ENCODE measurements at places on chromosomes 5 and 9.

- no peak for DNase-seq
Observed at GRCh38 chr9:97812247-97812543, 40.8 kb upstream of the FOXE1 start.

GRCh38 chr5:37071487-37071886 lies 177.7 kb downstream of the CPLANE1 start:
- DNase-seq = no peak

GRCh38 chr9:14362175-14362574 lies 48.2 kb upstream of the NFIB start:
- DNase-seq = no peak

- DNase-seq = no peak
Observed at GRCh38 chr5:65461490-65461889, 20.2 kb downstream of the ADAMTS6 start.

GRCh38 chr9:110762783-110763182 lies 94.2 kb downstream of the MUSK start:
- DNase-seq = no peak

DNA sequence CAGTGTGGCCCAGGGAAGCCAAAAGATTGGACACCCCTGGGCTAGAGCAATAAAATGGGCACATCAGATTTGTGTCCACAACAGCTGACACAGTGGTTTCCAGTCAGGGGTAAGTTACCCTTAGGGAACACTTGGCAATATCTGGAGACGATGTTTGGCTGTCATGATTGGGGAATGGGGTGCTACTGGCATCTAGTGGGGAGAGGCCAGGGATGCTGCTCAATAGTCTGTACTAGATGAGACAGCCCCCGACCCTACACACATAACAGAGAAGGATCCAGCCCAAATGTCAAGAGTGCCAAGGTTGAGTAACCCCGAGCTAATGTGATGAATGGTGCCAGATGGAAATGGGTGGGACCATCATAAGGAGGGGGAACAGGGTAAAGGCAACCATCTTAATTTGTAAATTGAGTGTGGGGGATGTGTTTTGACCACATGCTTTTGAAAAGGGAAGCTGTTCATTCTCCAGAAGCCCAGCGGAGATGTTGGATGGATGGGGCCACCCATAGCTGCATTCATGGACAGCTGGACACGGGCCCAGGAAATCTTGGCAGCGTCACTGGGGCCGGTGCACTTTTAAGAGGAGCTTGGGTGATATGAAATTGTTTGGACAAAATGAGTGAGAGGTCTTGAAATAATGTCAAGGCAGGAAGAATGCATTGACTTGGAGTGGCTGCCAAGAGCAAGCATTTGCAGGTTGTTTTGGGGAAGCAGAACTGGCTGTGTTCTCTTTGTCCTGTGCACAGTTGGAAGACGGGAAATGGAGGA lies 33.4 kb downstream of the SYK start:
- DNase-seq = no peak

DNA sequence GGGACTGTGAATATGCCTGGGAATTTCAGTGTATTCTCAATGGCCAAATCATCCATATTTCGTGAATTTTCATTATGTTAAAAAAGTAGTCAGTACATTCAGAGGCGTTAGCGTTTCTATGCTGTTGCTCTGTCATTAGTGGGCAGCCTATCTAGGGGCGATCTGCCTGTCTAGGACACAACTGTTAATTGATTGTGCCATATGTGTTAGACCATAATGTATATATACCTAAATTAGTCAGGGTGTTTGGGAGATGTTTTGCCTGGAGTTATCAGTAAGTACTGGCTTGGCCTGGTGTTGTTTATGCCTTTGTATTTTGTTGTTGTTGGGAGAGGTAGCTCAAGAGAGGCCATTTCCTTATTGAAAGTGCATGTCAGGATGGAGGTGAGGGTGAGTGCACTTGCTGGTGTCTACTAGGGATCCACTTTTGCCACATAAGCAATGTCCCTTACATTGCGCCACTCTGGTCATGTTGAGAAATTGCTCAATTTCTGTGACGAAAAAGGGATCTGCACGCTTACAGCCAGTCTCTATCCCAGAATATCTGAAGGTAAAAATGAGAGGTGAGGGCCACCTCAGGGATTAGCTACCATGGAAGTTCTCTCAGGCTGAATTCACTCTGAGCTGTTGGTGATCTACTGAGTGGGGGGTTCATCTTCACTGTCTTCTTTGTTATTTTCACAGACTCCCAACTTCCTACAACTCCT lies 123.3 kb downstream of the ST8SIA4 start:
- no peak for DNase-seq

DNA sequence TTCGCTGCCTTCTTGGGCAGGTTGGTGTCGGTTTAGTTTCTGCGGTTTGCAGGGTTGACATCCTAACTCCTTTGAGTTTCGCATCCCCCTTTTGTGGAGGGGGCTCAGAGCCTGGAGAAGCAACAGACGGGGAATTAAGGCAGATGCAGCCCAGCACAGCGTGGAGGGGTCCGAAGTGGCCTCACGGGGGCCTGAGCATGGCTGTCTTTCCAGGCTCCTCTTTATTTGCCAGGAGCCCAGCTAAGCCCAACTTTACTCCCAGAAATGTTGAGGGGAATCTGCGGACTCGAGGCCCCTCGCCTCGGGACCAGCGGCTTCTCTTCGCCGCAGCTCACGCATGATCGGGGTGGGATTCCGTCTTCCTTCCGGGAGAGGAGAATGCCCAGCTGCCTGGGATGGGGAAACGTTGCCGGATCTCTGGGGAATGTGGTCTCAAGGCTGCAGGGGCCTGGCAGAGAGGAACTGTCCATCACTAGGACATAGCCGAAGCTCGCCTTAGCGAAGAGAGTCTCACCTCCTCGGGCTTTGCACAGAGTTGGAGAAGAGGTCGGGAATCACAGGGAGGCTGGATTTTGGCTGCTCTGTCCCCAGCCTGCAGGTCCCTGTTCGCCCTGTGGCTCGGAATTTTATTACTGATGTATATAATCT lies 1.3 kb downstream of the RAI14 start:
- DNase-seq = no peak

DNA sequence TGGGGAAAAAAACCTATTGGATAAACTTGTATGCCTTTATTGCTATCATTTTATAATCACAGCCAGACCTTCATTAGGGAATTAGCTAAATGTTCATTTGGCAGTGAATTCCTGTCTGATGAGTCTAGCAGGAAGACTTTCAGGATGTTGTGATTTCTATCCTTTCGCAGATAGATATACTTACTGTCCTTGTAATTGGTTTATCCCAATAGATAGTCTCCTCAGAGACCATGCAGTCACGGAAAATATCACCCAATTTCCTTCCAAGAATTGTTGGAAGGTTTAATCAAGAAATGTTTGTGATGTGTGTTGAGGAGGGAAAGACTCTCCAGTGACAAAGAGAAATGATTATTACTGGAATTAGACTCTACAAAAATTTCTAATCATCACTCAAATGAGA lies 1937.9 kb upstream of the WWC1 start:
- DNase-seq = no peak

DNA sequence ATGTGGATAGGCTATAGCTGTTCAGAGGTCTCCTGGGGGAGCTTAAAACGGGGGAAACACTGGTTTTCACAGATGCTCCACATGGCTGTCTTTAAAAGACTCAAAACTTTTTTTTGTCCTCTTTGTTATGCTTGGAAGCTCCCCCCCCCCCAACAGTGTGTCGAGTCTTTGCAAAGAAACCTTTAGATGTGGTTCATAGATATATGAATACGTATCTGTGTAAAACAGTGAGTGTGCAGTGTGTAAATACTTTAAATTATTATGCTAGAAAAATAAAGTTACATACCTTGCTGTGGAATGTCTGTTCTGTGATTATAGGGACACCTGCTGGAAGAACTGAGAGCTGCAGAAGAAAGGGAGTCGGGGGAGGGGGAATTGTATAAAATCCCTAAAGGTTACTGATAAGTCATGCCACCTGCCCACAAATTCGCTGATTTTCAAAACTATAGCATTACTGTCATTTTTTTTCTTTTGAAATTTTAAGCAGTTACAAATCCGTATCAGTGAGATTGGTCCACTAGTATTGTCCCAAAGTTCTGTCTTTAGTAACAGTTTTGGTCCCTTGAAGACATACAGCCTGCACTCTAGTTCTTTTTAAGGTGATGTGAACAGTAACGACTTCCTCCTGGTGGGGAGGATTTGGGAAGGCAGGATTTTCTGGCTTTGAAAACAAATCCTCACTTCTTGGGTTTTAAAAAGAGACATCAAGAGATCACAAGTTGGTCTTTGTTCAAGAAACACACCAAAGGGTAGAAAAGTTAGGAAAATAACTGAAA lies 22.9 kb downstream of the RGMB start:
- DNase-seq = no peak

GRCh38 chr9:127982912-127983311 lies 2.1 kb upstream of the EEIG1 start:
- DNase-seq = no peak

DNA sequence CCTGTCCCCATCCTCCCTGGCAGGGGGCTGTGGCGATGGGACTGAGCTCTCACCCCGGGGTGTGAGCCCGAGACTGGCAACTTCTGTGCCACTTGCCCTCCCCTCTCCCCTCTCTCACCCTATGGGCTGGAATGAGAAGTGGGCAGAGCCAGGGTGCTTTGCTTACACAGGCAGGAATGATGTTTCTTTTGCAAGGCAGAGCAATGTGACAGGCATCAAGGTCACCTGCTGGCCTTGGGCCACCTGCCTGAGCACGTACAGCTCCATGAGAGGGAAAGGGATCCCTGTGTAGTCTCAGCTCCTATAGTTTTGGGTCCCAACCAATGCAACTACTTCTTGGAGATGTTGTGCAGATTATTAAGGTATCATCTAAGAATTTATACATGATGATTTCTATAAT lies 252.8 kb upstream of the DAP start:
- no peak for DNase-seq

DNA sequence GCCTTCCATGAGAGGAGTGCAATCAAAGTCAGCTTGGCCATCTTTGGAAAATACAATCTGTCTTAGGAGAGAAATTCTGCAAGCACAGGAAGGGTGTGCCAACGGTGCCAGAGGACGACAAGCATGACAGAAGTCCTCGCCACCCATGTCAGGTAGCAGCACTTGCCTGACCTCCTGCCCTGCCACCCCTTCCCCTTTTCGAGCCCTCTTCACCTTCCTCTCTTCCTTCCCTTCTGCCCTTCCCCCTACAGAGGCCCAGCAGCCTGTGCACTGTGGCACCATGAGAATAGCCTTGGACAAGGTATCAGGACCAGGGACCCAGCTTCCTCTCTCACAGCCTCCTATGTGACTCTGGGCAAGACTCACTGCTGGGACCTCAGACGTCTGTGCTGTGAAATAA lies 5.3 kb upstream of the UBE2QL1 start:
- no peak for DNase-seq

- no peak for DNase-seq
Observed at GRCh38 chr5:142132916-142133315, 24.3 kb downstream of the NDFIP1 start.

GRCh38 chr5:73436535-73437100 lies 12.0 kb downstream of the FOXD1 start:
- no peak for DNase-seq

GRCh38 chr5:110112348-110112747 lies 422.6 kb downstream of the MAN2A1 start:
- DNase-seq = no peak

GRCh38 chr5:158824241-158824882 lies 275.4 kb downstream of the EBF1 start:
- no peak for DNase-seq

DNA sequence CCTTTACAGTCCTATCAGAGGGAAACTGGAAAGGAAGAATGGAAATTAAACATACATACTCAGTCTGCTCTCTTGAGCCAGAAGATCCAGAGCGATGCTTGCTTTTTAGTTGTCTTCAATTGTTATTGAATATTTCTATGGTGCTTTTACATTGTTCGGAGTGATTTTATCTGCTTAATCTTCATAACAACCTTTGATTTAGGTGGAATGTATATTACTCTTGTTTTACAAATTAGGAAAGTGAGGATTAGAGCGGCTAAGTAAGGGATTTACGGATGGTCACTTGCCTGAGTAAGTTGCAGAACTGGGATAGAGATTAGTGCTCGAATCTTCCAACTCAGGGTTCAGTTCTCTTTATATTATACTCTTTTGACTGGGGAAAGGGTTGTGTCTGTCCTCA lies 69.1 kb downstream of the PBX3 start:
- no peak for DNase-seq

- no peak for DNase-seq
Observed at GRCh38 chr5:116507051-116507537, 67.5 kb downstream of the SEMA6A start.

- DNase-seq = no peak
Observed at GRCh38 chr5:57094753-57095683, 78.8 kb upstream of the GPBP1 start.

DNA sequence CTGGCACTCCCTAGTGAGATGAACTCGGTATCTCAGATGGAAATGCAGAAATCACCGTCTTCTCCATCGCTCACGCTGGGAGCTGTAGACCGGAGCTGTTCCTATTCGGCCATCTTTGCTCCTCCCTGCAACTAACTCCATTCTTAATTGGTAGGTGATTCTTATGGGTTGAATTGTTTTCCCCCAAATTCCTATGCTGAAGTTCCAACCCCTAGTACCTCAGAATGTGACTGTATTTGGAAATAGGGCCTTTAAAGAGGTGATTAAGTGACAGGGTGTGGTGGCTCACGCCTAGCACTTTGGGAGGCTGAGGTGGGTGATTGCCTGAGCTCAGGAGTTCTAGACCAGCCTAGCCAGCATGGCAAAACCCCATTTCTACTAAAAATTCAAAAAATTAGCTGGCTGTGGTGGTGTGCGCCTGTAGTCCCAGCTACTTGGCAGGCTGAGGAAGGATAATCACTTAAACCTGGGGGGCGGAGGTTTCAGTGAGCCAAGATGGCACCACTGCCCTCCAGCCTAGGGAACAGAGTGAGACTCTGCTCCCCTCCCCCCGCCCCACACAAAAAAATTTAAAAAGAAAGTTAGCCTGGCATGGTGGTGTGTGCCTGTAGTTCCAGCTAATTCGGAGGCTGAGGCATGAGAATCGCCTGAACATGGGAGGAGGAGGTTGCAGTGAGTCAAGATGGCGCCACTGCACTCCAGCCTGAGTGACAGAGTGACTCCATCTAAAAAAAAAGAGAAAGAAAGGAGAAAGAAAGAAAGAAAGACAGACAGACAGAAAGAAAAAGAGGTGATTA lies 25.2 kb upstream of the FOCAD start:
- DNase-seq = no peak

DNA sequence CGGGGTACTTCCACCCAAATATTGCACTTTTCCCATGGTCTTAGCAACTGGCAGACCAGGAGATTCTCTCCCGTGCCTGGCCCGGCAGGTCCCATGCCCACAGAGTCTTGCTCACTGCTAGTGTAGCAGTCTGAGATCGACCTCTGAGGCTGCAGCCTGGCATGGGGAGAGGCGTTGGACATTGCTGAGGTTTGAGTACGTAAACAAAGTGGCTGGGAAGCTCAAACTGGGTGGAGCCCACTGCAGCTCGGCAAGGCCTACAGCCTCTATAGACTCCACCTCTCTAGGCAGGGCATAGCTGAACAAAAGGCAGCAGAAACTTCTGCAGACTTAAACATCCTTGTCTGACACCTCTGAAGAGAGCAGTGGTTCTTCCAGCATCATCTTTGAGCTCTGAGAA lies 40.1 kb upstream of the EBF1 start:
- no peak for DNase-seq

DNA sequence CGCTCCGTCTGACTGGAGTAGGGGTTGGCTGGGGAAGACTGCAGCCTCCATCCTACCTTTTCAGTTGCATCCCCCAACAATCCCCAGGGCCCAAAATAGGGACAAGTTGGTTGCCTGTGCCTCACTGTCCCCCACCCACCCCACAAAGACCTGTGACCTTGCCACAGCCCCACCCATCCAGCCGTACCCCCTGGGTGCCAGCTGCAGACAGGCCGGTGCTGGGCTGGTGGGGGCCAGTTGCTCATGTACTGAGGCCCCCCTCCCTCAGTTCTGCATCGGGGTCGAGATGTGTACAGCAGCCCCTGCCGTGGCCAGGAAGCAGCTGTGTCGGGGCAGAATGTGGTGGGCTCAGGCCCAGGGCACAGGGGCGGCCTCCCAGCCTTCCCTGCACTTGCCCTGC lies 374 bp downstream of the LCNL1 start:
- no peak for DNase-seq

Data from activated naive CD4-positive, alpha-beta T cell treated with anti-CD3 and anti-CD28 coated beads, Interleukin-2, amount 50 U/mL, for 72 hours (primary cell).